Activated T-cell treated with anti-CD3 and anti-CD28 coated beads, Interleukin-2, amount 50 U/mL, for 48 hours (primary cell): ENCODE measurements at places on chromosomes 1 and 21.
A peak's percentile ranks its signal among the peaks of the same experiment; 100 is the strongest.

- no peak for DNase-seq
These were observed 11.2 kb downstream of the CLEC20A start for GRCh38 chr1:178485541-178485981.

- no peak for DNase-seq
These were observed 148.4 kb upstream of the MAP1LC3C start for GRCh38 chr1:242147096-242147976.

- DNase-seq: peak; percentile 39
These were observed 64.9 kb downstream of the TMEM53 start for GRCh38 chr1:44609412-44609767.

DNA sequence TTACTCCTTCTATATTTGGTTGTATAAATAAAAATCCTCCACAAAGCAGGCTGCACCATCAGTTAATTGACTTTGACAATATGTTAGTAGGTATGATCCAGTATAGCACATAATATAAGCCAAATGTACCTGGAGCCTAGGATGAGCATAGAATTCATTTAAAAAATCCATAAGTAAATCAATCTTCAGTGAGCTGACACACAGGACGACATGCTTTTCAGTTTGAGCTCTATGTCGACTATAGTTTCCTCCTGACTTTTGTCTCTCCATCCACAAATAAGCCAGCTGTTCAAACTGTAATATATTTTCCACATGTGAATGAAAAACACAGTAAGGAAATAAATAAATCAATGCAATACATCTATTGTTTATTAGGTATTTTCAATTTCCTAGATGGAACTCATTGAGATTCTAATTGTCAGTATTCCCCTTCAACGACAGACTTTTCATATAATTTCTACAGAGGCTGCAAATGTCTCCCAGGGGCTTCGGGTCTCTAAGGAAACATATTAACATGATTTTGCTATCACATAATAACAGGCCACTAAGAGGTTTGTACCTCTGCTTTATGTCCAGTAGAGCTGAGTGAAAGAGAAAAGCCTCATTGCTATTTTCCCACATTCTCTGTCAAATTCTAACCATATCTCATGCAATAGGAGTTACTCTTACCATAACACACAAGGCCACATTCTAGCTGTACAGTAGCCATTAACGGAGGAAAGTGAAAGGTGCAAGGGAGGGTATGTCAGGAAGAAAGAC, 180.1 kb downstream of the KCNT2 start:
- no peak for DNase-seq

GRCh38 chr1:209539576-209539975, 43.9 kb upstream of the CAMK1G start:
- DNase-seq: no peak

DNA sequence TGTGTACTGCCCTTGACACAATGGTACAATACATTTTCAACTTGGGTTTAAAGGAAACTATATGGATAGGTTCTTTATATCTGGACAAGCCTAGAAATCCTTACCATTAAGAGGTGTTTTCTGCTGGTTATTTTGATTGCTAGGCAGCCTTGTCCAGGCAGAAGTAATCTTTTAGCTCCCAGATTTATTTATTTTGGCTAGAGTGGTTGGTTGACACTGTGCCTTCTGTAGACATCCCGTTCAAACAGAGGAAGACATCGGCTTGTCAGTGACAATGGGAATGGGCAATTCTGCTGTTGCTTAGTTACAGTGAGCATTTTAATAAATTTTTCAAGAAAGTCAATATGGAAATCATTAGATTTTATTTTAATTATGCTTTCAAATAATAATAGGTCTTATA, 138.8 kb downstream of the VPS13D start:
- DNase-seq: no peak

GRCh38 chr1:208985231-208985630, 598.3 kb upstream of the CAMK1G start:
- DNase-seq: no peak

- DNase-seq: no peak
These were observed 63.8 kb downstream of the FBXO2 start for GRCh38 chr1:11590395-11590794.

- no peak for DNase-seq
These were observed 997 bp downstream of the RSPH1 start for GRCh38 chr21:42495027-42495426.

DNA sequence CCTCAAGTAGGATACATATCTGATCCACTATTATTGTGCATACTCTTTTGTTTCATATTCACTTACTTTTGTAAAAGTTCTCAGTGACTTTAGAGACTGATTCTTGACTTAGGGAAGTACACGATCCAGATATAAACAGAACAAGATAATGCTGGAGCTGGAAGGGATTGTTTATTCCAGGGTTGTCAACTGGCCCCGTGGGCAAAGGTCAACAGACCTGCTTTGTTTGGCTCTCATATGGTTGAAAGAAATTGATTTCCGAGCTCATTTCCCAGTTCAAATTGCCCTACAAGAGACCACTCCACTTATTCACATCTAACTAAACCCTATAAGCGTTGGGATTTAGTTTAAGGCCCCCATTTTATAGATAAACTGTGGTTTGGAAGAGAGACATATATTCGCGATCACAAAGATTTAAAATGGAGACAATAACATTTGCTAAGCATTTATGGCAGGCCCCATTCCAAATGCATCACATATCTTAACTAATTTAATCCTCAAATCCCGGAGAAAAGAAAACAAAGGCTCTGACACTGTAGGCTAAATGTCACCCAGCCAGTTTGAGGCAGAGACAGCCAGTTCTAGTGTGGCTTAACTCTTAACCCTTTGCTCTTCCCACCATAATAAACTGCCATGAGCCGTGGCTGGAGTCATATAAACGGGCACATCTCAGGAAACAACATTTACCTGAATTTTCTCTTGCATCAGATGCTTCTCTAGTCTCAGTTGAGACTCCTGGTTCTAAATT, 20.6 kb downstream of the REG4 start:
- DNase-seq: no peak

GRCh38 chr1:205073511-205073910, 10.7 kb downstream of the TMEM81 start:
- no peak for DNase-seq

GRCh38 chr1:93328809-93329760, 16.6 kb upstream of the DR1 start:
- no peak for DNase-seq

- DNase-seq: peak; percentile 89
These were observed 4.2 kb upstream of the ECE1 start for GRCh38 chr1:21294266-21294989.

DNA sequence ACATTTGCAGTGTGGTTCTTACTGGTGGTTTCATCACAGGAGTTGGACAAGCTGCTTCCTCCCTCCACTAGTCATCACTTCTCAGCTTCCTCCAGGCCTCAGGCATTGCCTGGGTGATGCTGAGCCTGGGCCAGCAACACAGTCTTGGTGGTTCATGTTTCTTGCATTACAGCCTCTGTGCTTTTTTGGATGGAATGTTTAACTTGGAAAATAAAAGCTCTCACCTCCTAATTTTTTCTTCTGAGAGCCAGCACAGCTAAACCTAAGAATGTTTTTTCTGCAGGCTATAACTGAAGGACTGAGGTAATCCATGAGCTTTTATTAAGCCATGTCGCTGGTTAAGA, 66.1 kb upstream of the RHOU start:
- DNase-seq: no peak

- DNase-seq: no peak
These were observed 109.1 kb downstream of the MRPS6 start for GRCh38 chr21:34182436-34182835.

DNA sequence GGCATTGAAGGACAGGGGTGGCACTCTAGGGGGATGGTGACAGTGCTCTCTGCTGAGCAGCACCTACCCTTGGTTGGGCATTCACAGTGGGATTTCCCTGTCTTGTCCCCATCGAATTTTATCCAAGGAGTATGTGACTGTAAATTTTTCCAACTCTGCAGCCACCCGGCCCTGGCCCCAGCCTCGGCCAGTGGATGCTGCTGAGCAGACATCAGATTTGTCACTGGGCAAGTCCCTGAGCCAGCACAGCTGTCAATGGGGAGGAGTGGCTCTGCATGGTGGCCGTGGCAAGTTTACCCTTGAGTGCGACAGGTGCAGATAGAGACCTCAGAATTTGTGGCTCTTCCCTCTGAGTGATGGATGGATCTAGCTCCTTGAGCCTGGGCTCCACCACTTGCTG, 240.2 kb upstream of the CSF3R start:
- DNase-seq: no peak

GRCh38 chr21:34524646-34525601, 12.9 kb upstream of the KCNE1 start:
- DNase-seq: no peak

GRCh38 chr21:17512253-17513213, at the start of gene CXADR:
TSS of gene CXADR (plus strand) at chr21:17513043. CDS start at chr21:17513130, 87 bp downstream.
- peak; percentile 81 for DNase-seq

DNA sequence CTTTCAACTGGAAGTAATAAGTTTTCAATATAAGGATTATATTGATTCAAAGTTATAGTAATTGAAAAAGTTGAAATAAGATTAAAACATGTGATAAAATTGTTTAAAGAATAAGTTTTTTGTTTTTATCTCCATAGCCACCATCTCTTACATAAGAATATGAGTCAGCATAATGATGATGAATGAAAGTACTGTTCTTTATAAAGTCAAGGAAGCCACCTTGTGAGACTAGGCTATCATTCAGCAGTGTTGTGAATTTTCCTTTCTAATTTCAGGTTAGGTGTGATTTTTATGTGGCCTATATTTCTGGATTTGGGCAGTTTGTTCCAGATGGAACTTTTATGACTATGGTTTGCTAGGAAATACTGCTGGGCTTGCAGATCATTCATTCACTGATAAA, 22.4 kb upstream of the ASB17 start:
- no peak for DNase-seq

- DNase-seq: peak; percentile 56
These were observed 3.0 kb downstream of the FMO1 start for GRCh38 chr1:171251042-171251951.

DNA sequence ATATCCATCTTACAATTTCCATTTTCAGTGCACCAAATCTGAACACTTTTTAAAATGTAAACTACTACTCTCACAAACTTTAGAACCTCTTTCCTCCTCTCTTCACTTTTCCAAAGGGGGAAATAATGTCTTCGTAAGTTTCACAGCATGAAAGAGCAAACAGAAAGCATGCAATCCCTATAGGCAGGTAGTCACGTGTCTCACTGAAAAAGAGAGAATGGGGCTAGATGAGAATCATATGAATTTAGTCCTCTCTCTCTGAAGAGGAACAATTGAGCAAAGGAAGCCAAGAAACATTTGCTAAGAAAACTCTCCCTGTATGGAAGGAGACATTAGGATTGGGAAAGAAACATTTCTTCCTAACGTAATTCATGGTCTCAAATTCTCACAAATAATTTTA, 613.9 kb downstream of the PLA2G4A start:
- no peak for DNase-seq

GRCh38 chr1:209705033-209705598, 470 bp downstream of the HSD11B1 start:
- no peak for DNase-seq

GRCh38 chr1:25105836-25106235, 126.5 kb downstream of the SYF2 start:
- no peak for DNase-seq

- no peak for DNase-seq
These were observed 362.5 kb downstream of the MRPL39 start for GRCh38 chr21:25244735-25245134.

- DNase-seq: no peak
These were observed 60.7 kb upstream of the COG2 start for GRCh38 chr1:230581446-230582079.

- DNase-seq: peak; percentile 87
These were observed 19.7 kb downstream of the MFAP2 start for GRCh38 chr1:16960560-16961296.

DNA sequence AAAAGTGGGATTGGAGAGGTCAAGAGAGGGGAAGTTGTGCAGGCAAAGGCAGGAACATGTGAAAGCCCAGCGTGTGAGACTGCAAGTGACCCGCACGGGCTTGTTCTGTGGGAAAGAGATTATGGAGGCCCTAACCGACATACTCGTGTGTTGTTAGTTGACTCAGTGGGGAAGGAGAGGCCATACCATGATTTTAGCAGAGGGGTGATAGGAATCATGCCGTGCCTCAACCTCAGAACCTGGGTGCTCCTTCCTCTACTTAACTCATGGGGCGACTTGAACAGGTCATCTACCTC, 19.3 kb downstream of the PGLYRP3 start:
- DNase-seq: no peak

DNA sequence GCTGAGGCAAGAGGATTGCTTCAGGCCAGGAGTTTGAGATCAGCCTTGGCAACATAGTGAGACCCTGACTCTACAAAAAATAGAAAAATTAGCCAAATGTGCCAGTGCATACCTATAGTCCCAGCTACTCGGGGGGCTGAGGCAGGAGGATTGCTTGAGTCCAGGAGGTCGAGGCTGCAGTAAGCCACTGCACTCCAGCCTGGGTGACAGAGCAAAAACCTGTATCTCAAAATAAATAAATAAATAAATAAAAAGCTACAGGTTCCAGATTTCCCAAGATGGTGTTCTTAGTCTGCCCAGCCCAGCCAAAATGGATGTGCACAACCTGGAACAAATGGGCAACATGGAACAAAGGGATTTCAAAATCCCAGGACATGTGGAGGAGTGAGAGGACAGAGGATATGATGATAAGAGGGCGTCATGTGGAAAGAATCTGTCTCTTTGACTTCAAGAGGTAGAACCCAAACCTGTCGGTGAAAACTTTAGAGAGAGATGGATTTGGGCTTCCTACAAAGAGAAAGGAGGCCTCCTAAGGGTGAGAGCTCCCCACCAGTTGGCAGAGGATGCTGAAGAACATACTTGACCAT, 3.2 kb downstream of the EDARADD start:
- no peak for DNase-seq

DNA sequence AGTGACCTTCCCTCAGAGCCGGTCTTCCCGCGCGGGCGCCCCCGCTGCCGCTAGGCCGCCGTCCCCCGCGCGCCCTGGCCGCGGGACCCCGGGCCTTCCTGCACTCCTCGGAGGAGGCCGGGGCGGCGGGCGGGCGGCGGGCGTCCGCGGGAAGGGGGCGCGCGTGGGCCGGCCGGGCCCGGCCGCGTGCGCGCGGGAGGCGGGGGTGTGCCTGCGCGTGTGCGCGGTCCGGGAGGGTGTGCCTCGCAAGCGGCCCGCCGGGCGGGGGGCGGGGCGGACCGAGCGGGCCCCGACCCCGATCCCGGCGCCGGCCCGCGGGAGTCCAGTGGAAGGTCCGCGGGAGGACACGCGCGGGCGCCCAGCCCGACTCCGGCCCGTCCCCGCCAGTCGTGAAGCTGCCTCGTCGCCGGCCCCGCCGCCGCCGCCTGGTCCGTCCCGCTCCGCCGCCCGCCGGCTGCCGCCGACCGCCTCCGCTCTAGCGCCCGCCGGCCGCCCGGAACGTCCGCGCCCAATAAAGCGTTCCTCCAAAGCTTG, 438 bp downstream of the MRPS6 start:
- peak; percentile 39 for DNase-seq

- DNase-seq: no peak
These were observed 5.6 kb downstream of the OSBPL9 start for GRCh38 chr1:51622455-51622913.
